ENCODE measurements at places on chromosomes 11 and 22.

- no peak for DNase-seq
These were observed 122.7 kb downstream of the DBX1 start for GRCh38 chr11:20037396-20038153.

GRCh38 chr11:19844806-19845205 is 132.2 kb downstream of the NAV2 start:
- no peak for DNase-seq

DNA sequence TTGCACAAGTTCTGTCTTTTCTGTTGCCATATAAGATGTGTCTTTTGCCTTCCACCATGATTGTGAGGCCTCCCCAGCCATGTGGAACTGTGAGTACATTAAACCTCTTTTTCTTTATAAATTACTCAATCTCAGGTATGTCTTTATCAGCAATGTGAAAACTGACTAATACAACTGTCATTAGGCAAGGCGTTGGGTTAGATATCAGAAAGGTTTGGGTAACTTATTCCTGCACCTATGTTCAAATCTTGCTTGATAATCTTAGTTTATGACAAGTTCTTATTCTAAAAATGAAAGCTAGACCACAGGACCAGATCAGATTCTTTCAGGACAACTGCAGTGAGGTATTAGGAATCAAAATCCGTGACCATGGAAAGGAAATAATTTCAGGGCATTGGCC is 160.6 kb upstream of the BDNF start:
- no peak for DNase-seq

DNA sequence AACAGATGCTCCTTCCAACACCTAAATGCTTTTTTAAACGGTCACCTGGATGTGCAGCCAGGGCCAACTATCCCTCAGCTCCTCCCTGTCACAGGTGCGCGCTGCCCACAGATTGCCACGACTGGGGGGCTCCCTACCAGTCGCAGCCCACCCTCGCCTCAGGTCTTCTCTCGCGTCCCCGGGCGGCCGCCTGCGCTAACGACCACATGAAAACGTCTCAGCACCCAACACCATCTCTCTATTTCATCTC is 469 bp downstream of the ZBED5 start:
- peak; percentile 42 for DNase-seq

- DNase-seq = peak; percentile 17
These were observed at the start of gene AP5B1 for GRCh38 chr11:65780770-65781151. AP5B1 (minus strand) TSS chr11:65780976; CDS start chr11:65780591, 385 bp downstream.

- no peak for DNase-seq
These were observed 28.9 kb downstream of the SIK2 start for GRCh38 chr11:111631024-111631665.

DNA sequence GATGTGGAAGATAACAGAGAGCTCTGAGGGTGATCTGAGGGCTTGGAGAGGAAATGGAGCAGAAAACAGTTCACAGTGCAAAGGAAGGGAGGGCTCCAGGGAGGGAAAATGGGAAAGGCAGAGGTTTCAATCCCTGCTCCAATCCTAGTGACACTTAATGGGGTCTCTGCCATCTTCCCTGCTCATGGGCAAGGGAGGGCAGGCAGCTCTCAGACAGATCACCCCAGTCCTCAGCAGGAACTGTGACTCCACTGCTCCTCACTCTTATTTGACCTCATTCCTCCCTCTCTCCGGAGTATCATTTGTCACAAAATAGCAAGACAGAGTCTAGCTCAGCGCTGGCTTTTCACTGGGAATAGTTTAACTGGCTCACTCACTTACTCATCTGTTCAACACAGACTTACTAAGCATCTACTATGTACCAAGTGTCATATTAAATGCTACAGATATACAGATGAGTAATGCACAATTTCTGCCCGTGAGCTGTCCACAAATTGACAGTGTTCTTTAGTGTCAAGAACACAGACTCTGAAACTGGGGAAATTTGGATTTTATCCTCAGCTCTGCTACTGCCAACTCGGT is 817.4 kb downstream of the OPCML start:
- DNase-seq = no peak

- no peak for DNase-seq
These were observed 575 bp downstream of the MFNG start for GRCh38 chr22:37485395-37486223.

GRCh38 chr22:33051960-33052839 is 6.0 kb downstream of the SYN3 start:
- DNase-seq = peak; percentile 19

- no peak for DNase-seq
These were observed 103.5 kb downstream of the DDX10 start for GRCh38 chr11:108768370-108768769.

DNA sequence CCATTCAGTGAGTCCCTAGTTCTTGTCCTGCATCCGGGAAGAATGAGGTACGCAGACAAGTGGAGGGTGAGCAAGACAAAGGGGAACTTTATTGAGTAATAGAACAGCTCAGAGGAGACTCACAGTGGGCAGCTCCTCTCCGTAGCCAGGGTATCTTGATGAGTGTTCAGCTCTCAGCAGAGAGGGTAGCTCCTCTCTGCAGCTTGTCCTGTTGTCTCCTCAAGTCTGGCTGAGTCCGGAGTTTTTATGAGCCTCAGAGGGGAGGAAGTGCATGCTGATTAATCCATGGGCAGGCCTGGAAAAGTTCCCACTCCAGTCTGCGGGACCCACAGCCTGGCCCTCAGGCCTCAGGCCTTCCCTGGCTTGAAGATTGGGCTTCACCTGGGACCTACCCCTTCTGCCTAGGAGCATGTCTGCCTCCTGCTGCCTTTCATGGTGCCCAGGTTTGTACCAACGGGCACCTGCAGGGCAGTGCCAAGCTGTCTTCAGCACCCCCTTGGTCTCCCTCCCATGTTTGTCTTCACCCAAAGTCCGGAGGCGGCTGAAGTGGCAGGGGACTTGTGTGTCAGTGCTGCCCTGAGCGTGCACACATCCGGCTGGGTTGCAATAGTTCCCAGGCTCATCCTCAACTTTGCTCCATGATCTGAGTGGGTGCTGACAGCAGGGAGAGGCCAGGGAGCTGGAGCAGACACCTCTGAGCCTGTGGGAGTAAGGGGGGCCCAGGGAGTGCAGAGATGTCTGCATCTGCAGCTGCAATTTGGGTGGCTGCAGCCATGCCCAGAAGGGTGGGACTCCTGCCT is 134.2 kb downstream of the LDLRAD3 start:
- DNase-seq = no peak

GRCh38 chr11:62752994-62753735 is 795 bp downstream of the ZBTB3 start:
- DNase-seq = no peak

DNA sequence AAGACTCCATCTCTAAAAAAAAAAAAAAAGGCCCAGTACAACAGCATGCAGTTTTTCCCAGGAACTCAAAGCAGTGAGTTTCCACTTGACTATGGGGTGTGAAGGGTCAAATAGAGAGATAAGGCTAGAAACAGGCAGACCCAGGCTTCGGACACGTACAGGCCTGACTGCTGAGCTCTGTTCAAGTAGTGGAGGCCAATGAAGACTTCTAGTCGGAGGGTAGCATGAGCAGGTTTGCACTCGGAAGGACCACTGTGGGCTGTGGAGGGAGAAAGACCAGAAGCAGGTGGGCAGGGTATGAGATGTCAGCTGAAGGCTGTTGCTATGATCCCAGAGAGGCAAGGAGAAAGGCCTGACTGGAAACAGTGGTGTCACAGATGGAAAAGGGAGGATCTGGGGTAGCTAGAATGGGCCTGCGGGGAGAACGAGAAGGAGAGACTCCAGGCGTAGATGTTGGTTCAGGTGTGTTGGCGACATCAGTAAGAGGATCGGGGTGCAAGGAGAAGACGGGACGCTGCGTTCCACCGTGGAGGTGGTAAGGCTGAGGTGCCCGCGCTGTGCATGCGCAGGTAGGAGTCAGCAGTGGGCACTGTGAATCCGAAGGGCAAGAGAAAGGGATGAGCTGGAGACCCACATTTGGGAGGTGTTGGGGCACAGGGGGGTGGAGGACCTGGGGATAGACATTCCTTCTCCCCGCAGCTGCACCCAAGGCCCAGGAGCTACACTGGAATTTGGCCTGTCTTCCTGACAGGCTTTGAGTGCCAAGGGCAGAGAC is 49.4 kb upstream of the RAB1B start:
- no peak for DNase-seq

- no peak for DNase-seq
These were observed 179.9 kb downstream of the GRIA4 start for GRCh38 chr11:105789579-105790420.

- no peak for DNase-seq
These were observed 7.1 kb upstream of the SCGB2A1 start for GRCh38 chr11:62201376-62201775.

Data from C1 segment of cervical spinal cord (tissue), 14 donors.